ENCODE measurements at places on chromosomes 2 and 18.

DNA sequence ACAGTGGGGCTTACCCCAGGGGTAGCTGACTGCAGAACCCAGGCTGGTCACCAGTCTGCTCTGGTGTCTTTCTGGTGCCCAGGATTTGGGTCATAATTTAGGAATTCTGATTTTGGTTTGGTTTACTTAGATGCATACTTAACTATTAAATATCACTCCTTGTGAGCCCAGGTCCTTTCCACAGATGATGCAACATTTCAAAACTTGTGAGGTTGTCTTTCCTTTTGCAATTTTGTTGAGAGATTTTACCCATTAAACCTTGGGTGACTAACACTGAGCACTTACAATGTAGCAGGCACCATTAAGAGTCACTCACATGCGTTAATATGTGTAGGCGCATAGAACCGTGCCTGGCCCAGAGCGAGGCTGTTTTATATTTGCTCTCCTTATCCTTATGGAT, 61.8 kb upstream of the RPL31 start:
- DNase-seq: no peak

GRCh38 chr2:236693531-236693930, 123.9 kb downstream of the ACKR3 start:
- no peak for DNase-seq

DNA sequence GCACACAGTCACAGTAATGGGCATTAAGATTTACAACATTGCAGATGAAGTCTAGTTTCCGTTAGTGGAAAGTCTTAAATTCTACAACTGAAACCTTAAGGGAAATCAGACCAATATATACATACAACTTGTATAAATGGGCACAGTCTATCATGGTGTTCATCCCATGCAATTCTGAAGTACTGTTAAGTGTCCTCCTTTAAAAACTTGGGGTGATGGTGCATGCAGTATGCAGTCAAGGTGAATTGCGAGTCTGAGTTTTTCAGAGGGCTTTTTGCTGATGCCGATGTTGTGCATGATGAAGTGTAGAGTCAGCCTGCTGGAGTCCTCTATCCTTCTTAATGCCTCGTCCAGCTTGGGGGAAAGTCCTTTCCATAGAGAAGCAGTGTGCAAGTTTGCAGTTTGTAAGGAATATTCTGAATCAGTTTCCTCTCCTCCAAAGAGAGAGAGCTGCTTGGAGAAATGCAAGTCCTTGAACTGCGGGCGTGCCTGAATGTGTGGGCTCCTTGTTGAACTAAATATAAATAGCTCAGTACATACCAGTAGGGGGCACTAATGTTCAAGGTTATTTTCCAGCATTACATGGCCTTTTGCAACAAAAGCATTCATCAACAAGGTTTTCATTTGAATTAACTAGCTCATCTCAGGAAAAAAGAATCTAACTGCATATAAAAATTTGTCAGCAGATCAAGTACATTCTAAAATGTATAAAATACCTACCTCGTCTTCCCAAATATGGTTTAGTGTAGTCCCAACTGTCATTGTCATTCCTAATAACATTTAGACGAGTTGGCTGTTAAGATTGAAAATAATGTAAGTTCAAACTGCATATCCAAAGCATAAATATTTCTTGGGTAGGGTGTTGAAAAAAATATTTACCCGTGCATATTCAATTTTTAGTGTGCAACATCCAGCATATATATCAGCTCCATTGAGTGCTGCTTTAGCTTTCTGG, 21.3 kb downstream of the HNRNPLL start:
- DNase-seq: peak; percentile 87

GRCh38 chr2:35463805-35464596, 891.6 kb upstream of the CRIM1 start:
- no peak for DNase-seq

DNA sequence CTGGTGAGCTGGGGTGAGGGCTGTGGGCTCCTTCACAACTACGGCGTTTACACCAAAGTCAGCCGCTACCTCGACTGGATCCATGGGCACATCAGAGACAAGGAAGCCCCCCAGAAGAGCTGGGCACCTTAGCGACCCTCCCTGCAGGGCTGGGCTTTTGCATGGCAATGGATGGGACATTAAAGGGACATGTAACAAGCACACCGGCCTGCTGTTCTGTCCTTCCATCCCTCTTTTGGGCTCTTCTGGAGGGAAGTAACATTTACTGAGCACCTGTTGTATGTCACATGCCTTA, 10.5 kb downstream of the PROC start:
- no peak for DNase-seq

GRCh38 chr2:218024336-218024735, 21.5 kb upstream of the TNS1 start:
- DNase-seq: no peak

GRCh38 chr2:53075760-53076159, 691.8 kb upstream of the CHAC2 start:
- DNase-seq: no peak

GRCh38 chr2:24269265-24269664, 91.1 kb downstream of the ITSN2 start:
- no peak for DNase-seq
